ENCODE measurements at places on chromosomes 2 and 18. TPM values are rescaled to one million over a fixed set of nuclear protein-coding genes. Genes with fewer than 3 reads are reported as not detected.

The ROCK2 gene
- 40.2 TPM for total RNA-seq

DNA sequence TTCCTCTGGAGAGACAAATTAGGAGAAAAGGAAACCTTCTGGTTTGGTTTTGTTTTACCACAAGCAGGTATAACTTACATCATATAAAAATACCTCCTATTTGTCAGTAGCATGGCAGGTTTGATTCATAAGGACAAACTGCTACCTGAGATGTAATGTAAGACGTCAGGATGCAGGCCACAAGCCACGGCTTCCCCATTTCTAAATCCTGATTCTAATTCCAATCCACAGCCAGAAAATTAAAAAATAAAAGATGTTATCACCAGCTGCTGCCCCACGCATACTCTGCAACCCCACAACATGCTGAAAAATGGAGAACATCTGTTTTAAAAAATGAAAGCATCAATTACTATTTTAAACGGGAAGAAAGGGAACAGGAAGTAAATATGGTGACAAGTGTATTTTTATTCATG is 197.6 kb downstream of the BCL11A start:
- H3K4me1 ChIP-seq = no peaks in the 10 kb centered on the region
- no peak for DNase-seq
- H3K27me3 ChIP-seq = peaks cover 3% of the 10 kb centered on the region
- H3K36me3 ChIP-seq = no peaks in the 10 kb centered on the region
- H3K27ac ChIP-seq = no peak overlapping the region

DNA sequence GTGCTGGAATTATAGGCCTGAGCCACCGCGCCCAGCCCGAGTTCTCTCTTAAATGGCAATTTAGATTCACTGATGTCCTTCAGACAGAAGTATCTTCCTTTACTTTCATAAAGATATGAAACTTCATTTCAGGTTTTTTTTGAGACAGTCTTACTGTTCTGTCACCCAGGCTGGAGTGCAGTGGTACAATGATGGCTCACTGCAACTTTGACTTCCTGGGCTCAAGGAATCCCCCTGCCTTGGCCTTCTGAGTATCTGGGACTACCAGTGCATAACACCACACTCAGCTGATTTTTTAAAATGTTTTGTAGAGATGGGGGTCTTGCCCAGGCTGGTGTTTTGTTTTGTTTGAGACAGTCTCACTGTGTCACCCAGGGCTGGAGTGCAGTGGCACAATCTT is 13.2 kb downstream of the ITGB1BP1 start:
- H3K27me3 ChIP-seq = no peaks in the 10 kb centered on the region
- H3K27ac ChIP-seq = no peak overlapping the region
- DNase-seq = no peak
- H3K36me3 ChIP-seq = peaks cover 63% of the 10 kb centered on the region

GRCh38 chr2:174628528-174629169 is 31.0 kb upstream of the WIPF1 start:
- DNase-seq = no peak
- H3K4me3 ChIP-seq = no peak overlapping the region
- H3K27me3 ChIP-seq = no peaks in the 10 kb centered on the region
- no peaks in the 10 kb centered on the region for H3K36me3 ChIP-seq
- peaks cover 47% of the 10 kb centered on the region for H3K4me1 ChIP-seq

The TMEM163 gene
- 16.7 TPM for total RNA-seq

The C2orf78 gene
- total RNA-seq = not detected

DNA sequence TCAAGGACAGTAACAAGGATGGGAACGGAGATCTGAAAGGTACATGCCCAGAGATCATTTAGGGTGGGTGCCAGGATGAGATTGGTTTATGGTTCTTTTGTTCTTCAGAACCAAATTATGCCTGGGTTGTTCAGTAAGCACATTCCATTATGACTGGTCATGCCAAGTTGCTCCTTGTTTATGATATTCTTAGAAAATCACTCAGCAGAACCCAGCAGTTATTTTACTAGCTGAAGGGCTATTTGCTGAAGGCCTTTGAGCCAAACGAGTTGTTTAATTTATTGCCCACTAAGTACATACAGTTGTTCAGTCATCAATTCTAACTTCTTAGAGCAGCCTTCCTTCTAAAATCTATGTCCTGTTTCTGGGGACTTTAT is 635 bp downstream of the SLC3A1 start:
- no peaks in the 10 kb centered on the region for H3K36me3 ChIP-seq
- no peak for DNase-seq
- H3K27me3 ChIP-seq = no peaks in the 10 kb centered on the region
- no peaks in the 10 kb centered on the region for H3K4me1 ChIP-seq
- H3K27ac ChIP-seq = no peak overlapping the region
- H3K4me3 ChIP-seq = no peak overlapping the region

DNA sequence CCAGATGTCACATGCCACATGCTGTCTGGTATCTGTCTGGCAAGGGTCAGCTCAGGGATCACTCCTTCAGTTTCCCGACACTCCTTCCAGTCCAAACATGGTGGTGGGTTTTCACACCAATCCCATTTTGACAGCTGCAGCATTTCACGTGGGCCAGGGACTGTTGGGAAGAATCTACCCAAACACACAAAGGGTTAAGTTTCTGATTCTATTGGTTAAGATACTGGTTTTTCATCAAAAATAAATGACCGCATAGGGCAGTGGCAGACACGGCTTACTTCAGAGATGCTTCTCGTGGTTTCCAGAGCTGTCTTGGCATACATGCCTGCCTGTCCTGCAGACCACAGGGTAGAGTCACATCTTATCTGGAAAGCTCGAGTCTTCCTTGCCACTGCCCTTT is 79.7 kb downstream of the PSMG2 start:
- no peak overlapping the region for H3K27ac ChIP-seq
- H3K4me1 ChIP-seq = no peaks in the 10 kb centered on the region
- peaks cover 14% of the 10 kb centered on the region for H3K36me3 ChIP-seq
- no peak overlapping the region for H3K4me3 ChIP-seq

DNA sequence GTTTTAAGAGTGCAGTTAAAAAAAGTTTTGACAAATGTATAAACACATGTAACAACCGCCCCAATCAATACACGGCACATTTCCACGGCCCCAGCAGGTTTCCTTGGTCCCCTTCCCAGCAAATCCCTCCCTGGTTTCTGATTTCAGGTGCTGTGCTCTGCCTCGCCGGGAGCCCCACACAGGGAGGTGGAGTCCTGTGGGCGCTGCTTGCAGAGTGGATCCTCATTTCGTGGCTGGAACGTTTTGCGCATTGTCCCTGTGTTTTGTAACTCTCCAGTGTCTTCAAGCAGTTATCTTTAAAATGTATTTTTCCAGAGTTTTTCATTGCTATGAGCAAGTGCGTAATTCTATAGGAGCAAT is 124.8 kb downstream of the GALR1 start:
- no peaks in the 10 kb centered on the region for H3K27me3 ChIP-seq
- no peaks in the 10 kb centered on the region for H3K4me1 ChIP-seq
- no peak for DNase-seq
- no peak overlapping the region for H3K27ac ChIP-seq

- H3K4me3 ChIP-seq = no peak overlapping the region
- DNase-seq = no peak
- H3K27ac ChIP-seq = no peak overlapping the region
- no peaks in the 10 kb centered on the region for H3K4me1 ChIP-seq
- H3K36me3 ChIP-seq = no peaks in the 10 kb centered on the region
Measured at GRCh38 chr2:159982270-159982669, 80.1 kb downstream of the PLA2R1 start.

DNA sequence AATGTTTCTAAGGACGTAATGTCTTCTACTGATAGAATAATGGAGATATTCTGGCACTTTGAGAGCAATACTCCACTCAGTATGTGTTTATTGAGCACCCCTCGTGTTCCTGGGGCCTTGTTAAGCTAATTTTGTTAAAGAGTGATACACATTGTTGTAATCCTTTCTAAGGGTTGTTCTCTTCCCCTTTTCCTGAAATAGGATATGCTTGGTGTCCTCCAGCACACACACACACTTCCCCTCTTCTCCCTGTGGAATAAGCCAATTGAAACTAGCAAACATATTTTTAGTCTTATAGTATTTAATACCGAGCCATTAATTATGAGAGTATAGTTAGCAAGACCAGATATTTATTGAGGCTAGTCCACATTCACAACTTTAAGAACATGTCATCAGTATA is 114.1 kb downstream of the CRIM1 start:
- H3K27ac ChIP-seq = no peak overlapping the region
- H3K4me3 ChIP-seq = no peak overlapping the region
- H3K36me3 ChIP-seq = peaks cover 14% of the 10 kb centered on the region
- DNase-seq = no peak
- no peaks in the 10 kb centered on the region for H3K4me1 ChIP-seq

The IL36RN gene
- total RNA-seq = not detected

The AQP12A gene
- not detected for total RNA-seq

The MYCN gene
- total RNA-seq = 5.3 TPM

GRCh38 chr2:221514305-221515040 is 57.6 kb downstream of the EPHA4 start:
- no peak overlapping the region for H3K27ac ChIP-seq
- no peaks in the 10 kb centered on the region for H3K27me3 ChIP-seq
- peaks cover 27% of the 10 kb centered on the region for H3K4me1 ChIP-seq

GRCh38 chr2:119996148-119996547 is 16.7 kb upstream of the EPB41L5 start:
- no peak overlapping the region for H3K4me3 ChIP-seq

GRCh38 chr2:115083225-115083624 is 640.8 kb downstream of the DPP10 start:
- no peaks in the 10 kb centered on the region for H3K27me3 ChIP-seq
- H3K4me1 ChIP-seq = no peaks in the 10 kb centered on the region
- no peaks in the 10 kb centered on the region for H3K36me3 ChIP-seq
- H3K4me3 ChIP-seq = no peak overlapping the region

DNA sequence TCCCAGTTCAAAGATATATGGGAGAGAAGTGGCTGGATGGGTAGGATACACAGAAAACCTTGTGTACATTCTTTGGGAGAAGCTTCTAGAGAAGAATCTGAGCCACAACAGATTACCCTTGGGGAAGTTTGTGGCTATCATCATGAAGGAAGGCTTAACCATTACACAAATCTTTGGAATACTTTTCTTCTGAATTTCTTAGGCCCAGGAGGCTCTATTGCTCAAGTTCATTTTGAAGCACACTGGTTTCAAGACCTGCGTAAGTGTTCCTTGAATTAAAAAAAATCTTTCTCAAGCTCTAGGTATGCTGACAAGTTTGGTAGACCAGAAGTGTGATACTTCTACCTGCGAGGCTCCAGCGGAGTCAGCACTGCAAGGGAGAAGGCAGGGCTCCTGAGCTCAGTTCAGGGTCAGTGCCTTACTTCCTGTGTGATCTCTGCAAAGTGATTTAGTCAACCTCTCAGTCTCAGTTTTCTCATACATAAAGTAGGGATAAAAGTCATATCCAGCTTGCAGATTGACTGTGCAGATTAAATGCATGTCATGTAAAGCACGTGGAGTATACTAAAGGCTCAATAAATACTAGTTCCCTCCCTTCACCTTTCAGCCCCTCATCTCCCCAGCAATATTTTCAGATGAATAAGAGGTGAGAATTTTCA is 438.6 kb downstream of the DLGAP1 start:
- no peaks in the 10 kb centered on the region for H3K27me3 ChIP-seq
- H3K4me1 ChIP-seq = no peaks in the 10 kb centered on the region
- no peaks in the 10 kb centered on the region for H3K36me3 ChIP-seq
- DNase-seq = no peak
- no peak overlapping the region for H3K4me3 ChIP-seq
- H3K27ac ChIP-seq = no peak overlapping the region

GRCh38 chr2:15919716-15920434 is 20.5 kb upstream of the MYCN start:
- H3K27ac ChIP-seq = no peak overlapping the region
- H3K36me3 ChIP-seq = no peaks in the 10 kb centered on the region
- peak; percentile 24 for DNase-seq

GRCh38 chr2:186702501-186702900 is 8.6 kb downstream of the FAM171B start:
- H3K27ac ChIP-seq = no peak overlapping the region
- no peaks in the 10 kb centered on the region for H3K4me1 ChIP-seq
- DNase-seq = no peak

The CBLN2 gene
- 3.8 TPM for total RNA-seq
